ENCODE measurements at places on chromosomes 7 and 10. TPM values are rescaled to one million over a fixed set of nuclear protein-coding genes. Genes with fewer than 3 reads are reported as not detected.

Gene VAX1
- total RNA-seq = not detected

Gene PRF1
- not detected for total RNA-seq

Gene SPAM1
- total RNA-seq = not detected

Gene PDLIM1
- total RNA-seq = 50.2 TPM

Gene CC2D2B
- total RNA-seq = not detected

Gene ZNF735
- total RNA-seq = not detected

Gene TEX47
- not detected for total RNA-seq

Gene ZNF12
- 36.2 TPM for total RNA-seq

Gene LIPN
- total RNA-seq = not detected

Gene SLC16A12
- 1.2 TPM for total RNA-seq

Gene IRF5
- total RNA-seq = 11.4 TPM

Gene HABP2
- total RNA-seq = 1.0 TPM

Gene ARL3
- 5.2 TPM for total RNA-seq

Gene GNAT3
- not detected for total RNA-seq

Gene C10orf105
- total RNA-seq = not detected

Gene SNCG
- total RNA-seq = 7.2 TPM
